HL-60 (cell line): ENCODE measurements at places on chromosomes 5 and 9.
A peak's percentile ranks its signal among the peaks of the same experiment; 100 is the strongest.

GRCh38 chr5:169911448-169912212 is 68.7 kb downstream of the INSYN2B start:
- no peak for DNase-seq

- peak; percentile 22 for DNase-seq
These were observed 36.2 kb upstream of the SMARCA2 start for GRCh38 chr9:1978941-1979340.

DNA sequence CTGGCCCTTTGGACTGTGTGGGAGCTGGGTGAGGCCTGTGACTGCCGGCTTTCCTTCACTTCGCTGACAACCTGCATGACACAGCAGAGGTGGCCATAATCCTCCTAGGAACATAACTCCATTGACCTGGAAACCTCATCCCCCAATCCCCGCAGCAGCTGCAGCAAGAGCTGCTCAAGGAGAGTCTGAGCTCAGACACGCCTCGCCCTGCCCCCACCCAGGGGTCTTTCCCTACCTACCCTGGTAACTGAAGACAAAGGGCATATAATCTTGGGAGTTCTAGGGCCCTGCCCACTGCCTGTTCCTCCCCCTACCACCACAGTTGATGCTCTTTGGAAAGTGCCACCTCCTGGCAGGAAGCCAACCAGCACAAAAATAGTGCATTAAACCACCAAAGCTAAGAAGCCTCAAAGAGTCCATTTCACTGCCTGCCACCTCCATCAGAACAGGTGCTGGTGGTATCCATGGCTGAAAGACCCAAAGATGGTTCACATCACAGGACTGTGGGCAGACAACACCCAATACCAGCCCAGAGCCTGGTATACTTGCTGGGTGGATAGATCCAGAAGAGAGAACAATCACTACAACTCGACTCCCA is 18.4 kb downstream of the TRIM36 start:
- no peak for DNase-seq

- no peak for DNase-seq
These were observed 1.8 kb upstream of the TSC1 start for GRCh38 chr9:132946211-132946610.

DNA sequence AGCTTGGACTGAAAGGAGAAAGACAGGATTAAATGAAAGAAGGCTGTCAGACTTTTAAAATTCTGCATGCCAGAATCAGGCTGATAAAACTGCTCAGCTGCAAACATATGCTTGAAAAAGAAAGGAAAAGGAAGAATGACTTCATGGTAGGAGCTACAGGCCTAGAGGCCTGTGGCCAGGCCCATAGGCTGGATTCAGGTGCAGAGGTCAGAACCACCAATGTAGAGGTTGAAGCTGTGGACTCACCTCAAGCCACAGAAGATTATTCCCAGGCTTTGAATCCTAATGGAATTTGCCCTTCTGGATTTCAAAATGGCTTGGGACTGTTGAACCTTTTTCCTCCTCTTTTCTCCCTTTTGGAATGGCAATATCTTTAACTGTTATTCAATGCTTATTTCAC is 47.7 kb downstream of the TMEM38B start:
- DNase-seq, result no peak

DNA sequence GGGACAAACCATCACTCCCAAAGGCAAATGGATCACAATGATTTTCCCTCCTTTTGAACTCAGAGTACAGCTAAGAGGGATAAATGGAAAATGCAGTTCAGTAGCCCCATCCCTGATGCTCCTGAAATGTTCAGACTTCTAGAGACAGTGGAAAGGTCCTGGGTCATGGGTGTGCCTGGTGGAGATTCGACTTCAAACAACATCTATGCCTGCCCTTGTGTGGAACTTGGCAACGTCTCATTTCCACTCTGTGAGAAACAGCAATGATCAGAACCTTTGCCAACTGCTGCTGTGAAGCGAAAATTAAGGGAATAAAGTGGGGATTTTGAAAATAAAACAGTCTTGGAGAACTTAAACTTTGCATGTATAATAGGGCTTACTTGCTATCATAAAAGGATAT is 778.1 kb downstream of the SEMA5A start:
- no peak for DNase-seq

DNA sequence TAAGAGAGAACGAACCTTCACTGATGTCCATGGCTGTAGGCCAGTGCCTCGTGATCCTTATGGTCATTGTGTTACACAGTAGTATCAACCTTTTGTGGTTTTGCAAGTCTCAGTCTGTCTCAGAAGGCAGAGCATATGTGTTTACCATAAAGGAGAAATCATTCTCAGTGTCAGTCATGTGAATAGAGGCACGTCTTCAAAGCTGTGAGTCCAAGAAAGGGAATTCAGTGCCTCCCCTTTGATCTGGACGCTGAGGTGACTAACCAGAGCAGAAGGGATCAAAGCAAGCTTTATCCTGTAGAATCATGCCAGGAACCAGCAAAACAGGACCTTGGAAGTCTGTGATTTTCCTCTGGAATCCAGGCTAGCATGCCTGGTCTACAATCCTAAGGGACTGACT is 433.9 kb downstream of the DNAH5 start:
- no peak for DNase-seq
